ENCODE measurements at places on chromosomes 6 and 20. TPM values are rescaled to one million over a fixed set of nuclear protein-coding genes. Genes with fewer than 3 reads are reported as not detected.
A peak's percentile ranks its signal among the peaks of the same experiment; 100 is the strongest.

- no peak for DNase-seq
Observed at GRCh38 chr20:43318755-43319297, 129.1 kb upstream of the PTPRT start.

DNA sequence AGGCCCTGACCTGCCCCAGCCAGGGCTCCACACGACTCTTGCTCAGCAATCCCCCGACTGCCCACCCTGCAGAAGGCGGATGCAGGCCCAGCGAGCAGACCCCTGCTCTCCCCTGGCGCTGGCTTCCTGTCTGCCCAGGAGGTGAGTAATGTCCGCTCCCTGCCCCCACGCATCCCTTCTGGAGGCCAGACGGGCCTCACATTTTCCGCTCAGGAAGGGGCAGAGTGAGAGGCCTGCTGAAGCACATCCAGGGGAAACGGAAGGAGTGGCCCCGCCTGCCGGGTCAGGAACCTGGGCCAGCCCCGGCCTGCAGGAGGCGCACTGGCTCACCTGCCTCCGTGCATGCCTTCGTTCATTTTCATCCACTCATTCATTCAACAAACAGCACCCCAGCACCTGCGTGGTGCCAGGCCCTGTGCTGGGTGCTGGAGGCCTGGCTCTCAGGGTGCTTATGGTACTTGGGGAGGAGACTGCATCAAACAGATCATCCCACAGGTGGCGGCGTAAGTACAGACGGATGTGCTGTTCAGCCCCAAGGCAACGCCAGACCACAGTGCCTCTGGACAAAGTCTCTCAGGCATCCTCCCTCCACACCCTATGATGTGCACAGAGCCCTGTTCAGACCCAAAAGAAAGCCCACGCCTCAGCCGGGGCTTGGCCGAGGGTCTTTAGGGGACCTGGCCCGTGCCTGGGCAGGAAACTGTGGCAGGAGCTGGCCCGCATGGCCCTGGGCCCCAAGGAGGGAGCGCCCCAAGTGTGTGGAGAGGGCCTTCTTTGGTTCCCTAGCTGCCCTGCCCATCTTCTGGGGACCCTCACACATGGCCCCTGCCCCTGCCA, 112.1 kb downstream of the ASXL1 start:
- DNase-seq, result peak; percentile 80

The POLR1C gene
- 50.0 TPM for total RNA-seq

GRCh38 chr6:41970436-41970846, 28.8 kb upstream of the CCND3 start:
- DNase-seq, result no peak

The TRIM38 gene
- total RNA-seq, result 17.0 TPM

GRCh38 chr20:22794200-22794599, 209.8 kb upstream of the FOXA2 start:
- no peak for DNase-seq

GRCh38 chr6:91965872-91966271, 1379.0 kb upstream of the MAP3K7 start:
- no peak for DNase-seq

DNA sequence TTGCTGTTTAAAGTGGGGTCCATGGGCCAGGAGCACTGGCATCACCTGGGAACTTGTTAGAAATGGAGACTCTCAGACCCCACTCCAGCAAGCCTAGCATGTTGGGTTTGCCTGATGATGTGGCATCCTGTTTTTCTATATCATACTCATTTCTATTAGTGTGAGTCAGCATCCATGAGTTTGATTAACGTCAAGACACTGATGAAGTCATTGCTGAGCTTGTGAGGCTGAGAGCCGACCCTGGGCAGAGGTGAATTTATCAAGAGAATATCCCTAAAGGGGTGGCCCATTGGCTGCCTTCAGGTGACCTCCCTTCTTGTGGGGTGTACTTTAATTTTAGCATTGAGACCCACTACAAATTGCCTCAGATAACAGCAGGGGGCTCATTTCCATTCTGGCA, 43.4 kb upstream of the RNF144B start:
- no peak for DNase-seq

DNA sequence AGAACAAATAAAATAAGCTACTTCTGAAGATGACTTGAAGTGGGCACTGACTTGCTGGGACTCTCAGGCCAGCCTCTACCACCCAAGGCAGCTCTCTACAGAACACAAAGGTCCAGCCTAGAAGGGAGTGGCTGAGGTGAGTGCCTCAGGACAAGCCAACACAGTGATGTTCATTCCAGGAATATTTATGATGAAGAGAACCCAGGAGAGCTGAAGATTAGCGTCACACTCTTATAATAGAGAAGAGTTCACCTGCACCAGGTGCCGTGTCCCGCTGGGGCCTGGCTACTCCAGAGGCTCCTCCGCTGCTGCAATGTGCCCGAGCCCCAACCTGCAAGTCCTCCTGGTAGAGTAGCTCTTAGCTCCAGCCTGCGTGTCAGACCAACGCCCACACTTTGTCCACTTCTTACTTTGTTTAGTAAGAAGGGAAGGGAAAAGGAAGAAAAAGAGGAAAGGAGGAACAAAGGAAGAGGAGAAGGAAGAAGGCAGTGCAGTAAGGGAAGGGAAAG, 182.4 kb upstream of the QKI start:
- no peak for DNase-seq

Data from Karpas-422 (cell line).